ENCODE measurements at places on chromosomes 11 and 22.

DNA sequence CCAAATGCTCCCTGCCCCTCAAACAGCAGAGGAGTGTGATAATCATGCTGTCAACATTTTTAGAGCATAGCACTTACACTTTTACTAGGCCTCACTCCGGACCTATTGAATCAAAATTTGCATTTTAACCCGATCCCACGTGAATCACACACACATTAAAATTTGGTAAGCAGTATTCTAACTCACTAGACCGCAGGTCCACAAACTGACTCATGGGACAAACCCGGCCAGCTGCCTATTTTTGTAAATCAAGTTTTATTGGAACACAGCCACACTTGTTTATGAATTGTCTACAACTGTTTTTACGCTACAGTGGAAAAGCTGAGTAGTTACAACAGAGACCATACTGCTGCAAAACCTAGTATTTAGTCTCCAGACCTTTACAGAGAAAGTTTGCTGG lies 43.3 kb downstream of the SNX19 start:
- no peak for DNase-seq

- no peak for DNase-seq
Observed at GRCh38 chr11:8368772-8369171, 105.1 kb upstream of the LMO1 start.

- peak; percentile 57 for DNase-seq
Observed at GRCh38 chr11:102293873-102294601, 23.2 kb upstream of the BIRC3 start.

- DNase-seq = peak; percentile 87
Observed at GRCh38 chr11:94845622-94846021, 77.5 kb downstream of the AMOTL1 start.

DNA sequence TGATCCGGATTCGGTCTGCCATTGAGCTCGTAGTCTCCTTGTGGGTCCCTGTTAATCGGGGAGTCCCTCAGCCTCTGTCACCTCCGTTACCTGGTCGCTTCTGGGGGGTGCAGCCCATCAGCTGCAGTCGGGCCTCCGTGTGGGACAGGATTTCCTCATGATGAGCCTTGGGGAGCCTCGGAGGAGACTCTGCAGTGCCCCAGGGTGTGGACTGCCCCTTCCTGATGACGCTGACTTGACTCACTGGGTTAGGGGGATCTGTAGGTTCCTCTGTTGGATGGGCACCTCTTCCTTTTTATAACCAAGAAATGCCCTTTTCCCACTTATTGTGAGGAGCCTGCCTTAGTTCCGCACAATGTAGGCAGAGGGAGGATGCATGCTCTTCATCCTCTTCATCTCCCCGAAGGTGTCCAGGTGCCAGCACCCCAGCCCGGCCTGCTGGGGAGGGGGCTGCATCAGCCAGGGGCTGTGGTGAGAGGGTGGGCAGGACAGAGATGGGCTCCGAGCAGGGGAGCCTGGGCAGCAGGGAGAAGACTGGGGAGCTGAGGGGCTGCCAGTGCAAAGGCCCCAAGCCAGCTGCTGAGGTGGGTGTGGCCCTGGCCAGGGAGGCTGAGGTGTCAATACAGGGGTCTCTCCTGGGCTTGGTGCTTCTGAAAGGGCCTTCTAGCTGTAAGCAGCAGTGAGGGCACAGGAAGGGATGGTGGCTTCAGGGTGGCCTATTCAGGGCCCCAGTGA lies 13.5 kb upstream of the TTLL8 start:
- no peak for DNase-seq

DNA sequence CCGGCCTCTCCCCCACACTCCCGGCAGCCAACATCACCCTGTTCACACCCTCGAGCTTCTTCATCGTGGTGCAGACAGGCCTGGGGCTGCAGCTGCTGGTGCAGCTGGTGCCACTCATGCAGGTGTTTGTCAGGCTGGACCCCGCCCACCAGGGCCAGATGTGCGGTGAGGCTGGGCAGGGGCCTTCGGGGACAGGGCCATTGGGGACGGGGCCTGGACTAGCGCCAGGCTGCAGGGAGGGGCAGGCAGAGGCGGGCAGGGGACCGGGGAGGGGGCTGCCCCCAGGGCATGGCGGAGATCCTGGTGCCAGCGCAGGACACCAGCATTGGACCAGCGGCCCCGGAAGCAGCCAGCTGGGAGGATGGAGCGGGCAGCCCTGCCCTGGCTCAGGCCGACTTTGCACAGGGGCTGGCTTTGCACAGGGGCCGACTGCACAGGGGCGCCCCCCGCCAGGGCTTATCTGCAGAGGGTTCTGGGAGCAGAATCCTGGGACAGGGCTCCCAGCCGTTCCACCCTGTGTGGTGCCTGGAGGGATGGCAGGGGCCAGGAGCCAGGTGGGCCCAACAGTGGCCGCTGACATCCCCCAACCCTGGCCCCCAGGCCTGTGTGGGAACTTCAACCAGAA lies 8.6 kb downstream of the MUC5B start:
- DNase-seq = no peak

DNA sequence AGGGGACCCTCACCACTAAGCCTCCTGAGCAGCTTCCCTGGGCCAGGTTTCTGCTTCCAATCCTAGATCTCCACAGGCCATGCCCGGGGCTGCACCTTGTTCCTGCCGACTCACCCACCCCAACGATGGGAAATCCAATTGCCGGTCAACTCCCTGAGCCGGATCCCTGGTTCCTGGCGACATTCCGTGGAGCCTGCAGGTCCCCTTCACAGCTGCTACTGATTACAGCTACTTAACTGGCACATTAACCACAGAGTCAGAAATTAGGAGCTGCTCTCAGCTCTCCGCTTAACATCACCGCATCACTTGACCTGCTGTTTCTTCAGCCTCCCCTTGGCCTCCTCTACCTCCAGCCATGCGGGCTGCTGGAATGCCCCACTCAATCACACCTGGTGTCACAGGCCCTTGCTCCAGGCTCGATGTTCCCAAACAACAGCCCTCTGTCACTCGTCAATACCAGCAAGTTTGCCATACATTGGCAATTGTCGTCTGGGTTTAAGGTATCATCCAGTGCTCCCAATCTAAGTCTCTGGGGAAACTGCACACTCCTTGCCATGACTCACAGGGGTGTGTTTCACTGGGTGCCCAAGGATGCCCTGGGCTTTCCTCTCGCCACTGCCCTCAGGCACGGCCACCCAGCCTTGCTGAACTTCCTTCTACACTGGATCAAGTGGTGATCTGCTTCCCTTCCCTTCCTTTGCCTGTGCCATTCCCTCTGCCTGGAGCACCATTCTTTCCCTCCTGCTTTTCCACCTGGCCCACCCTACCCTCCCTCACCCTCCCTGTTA lies 181.0 kb downstream of the MN1 start:
- no peak for DNase-seq

DNA sequence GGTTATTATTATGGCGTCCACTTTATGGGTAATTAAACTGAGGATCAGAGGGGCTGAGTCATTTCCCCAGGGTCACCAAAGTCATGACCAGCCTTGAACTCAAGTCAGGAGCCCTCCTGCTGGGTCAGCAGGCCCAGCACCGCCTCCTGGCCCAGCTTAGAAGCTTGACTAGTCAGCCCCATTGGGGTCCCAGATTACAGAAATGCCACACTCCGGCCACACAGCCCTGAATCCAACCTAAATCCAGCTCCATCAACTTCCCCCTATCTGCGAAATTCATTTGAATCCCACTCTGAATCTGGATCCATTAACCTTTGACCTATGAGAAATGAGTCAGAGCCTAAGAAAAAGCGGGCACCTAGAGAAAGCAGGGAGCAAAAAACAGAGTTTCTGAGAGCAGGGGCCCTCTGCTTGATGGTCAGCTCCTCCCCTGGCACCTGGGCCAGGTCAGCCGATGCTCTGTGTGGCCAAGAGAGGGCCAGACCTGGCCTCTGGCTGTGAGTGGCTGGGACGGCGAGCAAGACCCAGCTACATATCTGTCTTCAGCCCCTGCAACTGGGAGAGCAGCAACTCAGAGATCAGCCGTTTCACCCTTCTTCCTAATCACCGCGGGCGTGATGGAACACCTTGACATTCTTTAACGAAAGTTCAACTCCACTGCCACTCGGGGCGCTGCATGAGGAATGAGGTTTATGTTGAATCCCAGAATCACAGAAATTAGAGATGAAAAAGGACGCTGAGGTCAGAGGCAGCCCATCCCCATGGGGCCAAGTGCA lies 196.1 kb downstream of the TRIM29 start:
- DNase-seq = no peak

GRCh38 chr11:117221775-117222517 lies 9.9 kb downstream of the PCSK7 start:
- DNase-seq = peak; percentile 46

Measured in NCI-H526 treated with DMSO at 0.1 percent for 48 hours (cell line).